ENCODE measurements at places on chromosomes 11 and 22.

DNA sequence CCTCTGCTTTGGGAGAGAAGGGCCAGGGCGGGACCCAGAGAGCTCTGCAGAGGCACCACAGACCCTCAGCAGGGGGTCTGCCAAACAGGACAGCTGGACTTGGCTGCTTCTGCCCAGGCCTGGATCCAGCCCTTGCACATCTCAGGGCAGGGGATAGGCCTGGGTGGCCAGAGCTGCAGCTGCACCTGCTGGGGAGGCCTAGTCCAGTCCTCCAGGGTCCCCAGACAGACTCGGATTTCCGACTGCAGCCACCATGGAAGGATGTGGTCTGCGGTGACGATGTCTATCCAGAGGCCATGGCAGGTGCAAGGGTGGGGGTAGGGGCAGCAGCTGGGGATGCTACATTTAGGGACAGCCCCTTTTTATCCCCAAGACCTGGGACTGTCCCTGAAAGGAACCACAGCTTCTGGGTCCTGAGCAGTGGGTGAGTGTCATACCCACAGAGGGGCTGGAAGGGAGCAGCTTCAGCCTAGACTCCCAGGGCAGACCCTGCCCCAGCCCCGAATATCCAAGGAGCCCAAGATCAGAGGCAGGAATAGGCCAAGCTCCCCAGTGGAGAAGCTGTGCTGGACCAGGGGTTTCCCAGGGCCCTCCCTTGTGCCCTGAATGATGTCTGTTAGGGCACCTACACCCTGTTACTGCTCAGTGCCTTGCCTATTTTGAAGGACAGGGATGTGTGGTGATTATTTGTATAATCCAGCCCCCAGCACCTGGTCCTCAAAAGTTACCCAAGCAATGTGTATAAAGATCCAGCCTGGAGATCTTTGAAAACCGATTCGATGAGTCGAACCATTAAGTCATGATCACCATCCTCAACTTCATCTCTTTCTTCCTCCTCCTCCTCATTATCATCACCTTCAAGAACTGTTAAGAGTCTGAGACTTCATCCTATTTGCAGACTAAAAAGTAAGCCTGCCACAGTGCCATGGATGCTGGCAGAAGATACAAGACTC is 2.5 kb upstream of the IGLL5 start:
- DNase-seq: peak; percentile 97

GRCh38 chr11:74570266-74571061 is 21.9 kb upstream of the POLD3 start:
- peak; percentile 59 for DNase-seq

DNA sequence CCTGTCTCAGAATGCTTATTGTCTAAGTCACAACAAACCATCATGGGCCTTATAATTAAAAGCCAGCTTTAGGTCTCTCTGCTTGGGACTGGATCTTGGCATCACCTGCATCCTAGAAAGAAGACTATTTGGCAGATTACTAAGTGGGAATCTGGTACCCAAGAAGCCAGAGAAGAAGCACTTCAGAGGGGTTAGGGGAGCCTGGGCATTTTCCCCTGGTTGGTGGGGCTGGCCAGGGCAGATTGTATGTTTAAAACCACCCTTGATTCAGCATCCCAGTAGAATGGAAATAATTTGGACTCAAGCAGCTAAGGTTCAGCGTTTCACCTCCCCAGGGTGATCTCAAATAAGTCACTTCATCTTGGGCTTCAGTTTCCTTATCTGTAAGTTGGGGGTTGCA is 193.7 kb downstream of the MIAT start:
- no peak for DNase-seq

DNA sequence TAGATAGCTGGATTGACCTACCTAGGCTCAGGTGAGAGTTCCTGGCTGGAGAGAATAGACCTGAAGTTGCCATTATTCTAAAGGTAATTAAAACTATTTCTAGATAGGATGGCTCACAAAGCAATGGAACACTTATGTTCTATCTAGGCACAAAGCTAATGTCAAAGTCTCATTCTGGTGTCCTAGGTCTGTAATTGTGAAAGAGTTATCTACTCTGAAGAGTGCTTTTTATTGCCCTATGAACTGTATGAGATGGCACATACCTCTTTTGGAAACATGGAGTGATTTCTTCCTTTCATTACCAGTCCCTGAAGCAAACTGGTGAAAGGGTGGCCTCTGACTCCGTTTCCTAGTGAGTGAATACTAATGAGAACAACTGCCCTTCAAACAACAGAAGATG is 80.3 kb downstream of the MTNR1B start:
- no peak for DNase-seq

DNA sequence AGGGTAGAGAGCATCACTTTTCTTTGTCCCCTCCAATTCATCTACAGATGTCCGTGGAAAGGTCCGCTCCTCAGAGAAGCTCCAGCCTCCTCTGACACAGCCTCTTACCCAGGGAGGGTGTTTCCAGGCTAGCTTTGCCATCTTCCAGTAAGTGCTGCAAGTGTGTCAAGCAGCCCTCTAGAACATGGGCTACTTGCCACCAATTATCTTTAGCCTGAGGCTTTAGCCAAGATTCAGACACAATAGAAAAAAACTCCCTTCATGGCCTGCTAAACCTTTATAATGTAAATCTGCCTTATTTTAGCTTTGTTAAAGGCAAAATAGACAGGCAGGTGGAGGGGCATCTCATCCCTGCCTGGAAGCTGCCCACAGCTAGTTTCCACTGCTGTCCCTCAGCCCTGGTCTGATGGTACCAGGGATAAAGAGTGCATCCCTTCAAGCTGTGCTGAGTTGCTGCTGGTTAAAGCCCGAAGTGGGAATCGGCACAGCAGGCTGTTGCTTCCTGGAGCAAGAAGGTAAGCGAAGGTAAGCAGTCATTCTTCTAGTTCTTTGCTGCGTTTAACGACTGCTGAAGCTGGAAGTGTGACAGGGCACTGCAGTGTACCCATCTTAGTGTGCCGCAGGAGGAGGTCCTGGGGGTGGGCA is 190.1 kb upstream of the E2F8 start:
- DNase-seq: peak; percentile 20

GRCh38 chr11:133961890-133962289 is 5.1 kb upstream of the IGSF9B start:
- DNase-seq: no peak

DNA sequence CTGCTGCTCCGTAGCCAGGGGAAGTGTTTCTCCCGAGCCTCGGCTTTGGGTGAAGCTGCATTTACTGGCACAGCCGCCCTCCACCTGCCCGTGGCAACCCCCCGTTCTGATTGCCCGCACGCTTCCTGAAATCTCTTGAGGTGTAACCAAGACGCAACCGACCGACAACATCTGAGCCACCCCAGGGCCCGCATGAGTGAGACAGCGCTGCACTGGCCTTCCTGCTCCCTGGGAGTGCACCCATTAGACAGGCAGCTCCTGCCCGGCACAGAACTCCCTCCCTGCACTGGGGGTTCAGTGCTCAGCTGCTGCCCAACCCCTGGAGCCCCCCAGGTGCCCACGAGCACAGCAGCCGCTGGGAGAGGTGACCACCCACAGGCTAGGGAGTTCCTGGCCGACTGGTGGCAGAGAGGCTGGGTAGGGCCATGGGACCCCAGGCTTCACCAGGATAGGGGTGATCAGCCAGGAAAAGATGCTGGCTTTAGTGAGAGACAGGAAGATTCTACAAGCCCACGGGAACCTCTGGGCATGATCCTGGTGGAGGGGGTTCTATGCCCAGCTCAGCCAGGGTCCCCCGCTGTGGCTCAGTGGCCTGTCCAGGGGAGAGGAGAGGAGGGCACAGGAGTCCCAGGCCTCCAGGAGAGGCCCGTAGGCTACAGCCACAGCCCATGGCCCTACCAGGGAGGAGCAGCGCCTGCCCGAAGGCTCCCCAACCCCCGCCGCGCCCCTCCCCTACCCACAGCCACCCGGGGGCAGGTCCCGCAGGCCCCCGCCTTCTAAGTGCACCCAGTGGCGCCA is 14.6 kb downstream of the PLXNB2 start:
- peak; percentile 86 for DNase-seq

GRCh38 chr11:123344790-123345357 is 85.2 kb upstream of the GRAMD1B start:
- no peak for DNase-seq

DNA sequence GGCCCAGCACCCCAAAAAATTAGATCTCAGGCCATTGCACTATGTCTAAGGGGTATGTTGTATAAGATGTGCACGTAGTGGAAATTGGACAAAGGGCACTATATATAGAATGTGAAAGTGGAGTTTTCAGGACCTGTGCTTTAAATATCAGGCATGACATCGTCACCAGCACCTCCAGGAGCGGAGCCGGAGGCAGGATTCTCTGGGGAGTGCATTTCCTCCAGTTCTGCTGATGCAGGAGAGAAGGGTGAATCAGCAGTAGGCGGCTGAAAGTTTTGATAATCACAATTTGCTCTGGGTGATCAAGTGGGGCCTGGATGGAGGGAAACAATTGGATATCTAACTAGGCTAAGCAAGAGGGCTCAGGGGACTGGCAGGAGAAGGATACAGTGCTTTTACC is 69.1 kb upstream of the NTM start:
- DNase-seq: no peak

DNA sequence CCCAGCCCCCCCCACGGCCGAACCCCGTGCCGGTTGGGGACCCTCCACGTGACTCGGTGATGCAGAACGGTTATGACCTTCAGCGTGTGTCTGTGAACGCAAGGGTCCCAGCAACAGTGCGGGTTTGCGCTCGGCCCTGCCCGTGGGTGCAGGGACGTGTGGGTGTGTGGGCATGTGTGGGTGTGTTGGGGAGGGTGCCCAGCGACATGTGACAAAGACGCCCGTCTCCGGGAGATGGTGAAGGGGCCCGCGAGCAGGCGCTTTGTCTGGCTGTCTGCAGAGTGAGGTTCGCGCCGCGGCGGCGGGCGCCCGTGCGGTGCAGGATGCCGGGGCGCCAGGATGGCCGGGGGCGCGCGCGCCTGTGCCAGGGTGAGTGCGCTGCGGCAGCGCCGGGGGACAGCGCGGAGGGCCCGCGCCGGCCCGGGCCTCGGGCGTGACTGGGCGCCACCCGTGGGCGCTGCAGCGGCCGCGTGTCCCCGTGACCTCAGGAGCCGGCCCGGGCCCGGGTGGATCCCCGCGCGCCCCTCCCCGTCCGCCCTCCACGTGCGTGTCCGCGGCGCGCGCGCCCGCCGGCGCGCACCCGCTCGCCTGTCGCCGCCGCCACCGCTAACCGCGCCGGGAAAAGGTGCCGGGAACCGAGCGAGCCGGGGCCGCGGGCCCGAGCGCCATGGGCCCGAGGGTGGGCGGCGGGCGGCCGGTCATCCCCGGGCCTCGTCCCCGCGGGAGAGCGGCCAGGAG is at the start of gene LRFN4:
Gene LRFN4 (plus strand): TSS at position 569 of the 738 bp plus-strand sequence. CDS start 681 bp downstream, outside the sequence.
- DNase-seq: peak; percentile 68

GRCh38 chr22:17077255-17077654 is 7.5 kb upstream of the IL17RA start:
- DNase-seq: no peak

DNA sequence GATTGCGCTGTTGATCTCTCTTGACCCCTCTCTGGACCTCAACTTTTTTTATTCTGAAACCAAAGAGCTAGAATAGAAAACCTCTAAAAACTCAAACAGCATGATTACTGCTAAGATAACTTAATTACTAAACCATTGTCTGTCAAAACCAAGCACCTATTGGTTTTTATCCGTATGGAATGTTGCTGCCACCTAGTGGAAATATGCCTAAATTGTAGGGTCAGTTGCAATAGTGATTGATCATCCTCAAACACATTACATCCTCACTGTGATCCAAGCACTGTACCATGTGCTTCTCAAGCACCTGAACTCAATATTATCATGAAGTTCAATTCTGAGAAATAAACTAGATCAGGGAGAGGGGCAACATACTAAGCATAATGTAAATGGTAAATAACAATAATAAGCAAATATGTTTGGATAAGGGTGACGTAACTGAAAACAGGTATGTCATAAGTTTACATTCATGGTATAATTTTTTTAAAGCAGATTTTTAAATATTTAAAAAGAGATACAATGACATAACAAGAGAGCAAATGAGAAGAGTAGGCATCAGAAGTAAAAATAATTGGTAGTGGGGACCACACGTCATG is 3.8 kb upstream of the OR5A2 start:
- peak; percentile 78 for DNase-seq

GRCh38 chr22:49101873-49102272 is 725.8 kb downstream of the BRD1 start:
- DNase-seq: no peak

GRCh38 chr11:35419184-35419829 is at the start of gene SLC1A2:
TSS of gene SLC1A2 (minus strand) at chr11:35419558. CDS start at chr11:35418966, 592 bp downstream.
- no peak for DNase-seq

DNA sequence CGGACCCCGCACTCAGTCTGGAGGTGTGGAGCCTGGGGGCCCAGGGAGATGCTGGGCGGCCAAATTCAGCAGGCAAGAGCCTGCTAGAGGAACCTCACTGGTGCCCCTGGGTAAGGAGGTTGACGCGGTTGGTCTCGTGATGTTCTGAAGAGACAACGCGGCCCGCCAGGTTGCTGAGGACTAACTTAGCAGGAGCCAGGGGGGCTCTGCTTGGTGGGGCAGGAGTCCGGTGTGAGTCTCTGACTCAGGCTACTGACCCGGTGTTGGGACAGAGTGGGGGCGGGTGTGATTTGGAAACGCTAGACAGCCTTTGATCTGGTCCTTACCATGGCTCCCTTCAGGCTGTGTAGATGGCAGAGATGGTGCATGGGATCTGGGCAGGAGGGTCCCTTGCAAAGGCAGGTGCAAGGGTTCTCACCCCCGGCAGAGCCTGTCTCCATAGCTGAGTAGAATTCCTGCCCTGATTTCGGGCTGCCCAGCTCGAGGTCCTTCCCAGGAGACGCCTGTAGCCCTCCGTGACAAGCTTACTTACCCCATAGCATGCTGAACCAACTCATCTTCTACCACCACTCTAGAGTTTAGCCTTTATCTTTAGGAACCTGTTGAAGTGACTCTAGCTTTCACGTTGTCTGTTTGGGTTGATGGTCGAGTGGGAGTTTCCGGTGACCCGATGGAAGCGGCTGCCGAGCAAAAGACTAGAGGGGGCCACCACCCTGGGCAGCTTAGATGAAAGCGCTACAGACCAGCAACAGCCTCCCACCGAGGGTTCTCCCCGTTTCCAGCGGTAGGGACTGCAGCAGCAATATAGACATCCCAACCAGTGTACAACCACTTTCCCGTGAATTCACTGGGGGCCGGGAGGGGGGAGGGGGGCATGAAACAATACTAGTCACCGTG is 38.4 kb downstream of the KCNC1 start:
- no peak for DNase-seq

DNA sequence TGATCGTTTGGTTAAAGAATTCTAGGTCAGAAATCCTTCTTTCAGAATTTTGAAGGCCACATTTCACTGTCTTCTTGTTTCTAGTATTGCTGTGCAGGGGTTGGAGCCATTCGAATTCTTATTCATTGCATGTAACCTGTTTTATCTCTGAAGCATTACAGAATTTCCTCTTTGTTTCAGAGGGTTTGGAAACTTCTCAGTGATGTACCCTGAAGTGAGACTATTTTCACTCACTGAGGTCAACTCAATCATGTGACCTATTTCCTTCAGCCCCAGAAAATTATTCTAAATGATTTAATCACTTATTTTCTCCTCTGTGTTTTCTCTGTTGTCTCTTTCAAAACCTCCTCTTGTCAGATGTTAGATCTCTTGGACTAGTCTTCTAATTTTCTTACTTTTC is 147.8 kb downstream of the ENTHD1 start:
- DNase-seq: peak; percentile 6

GRCh38 chr11:30596832-30597231 is 10.7 kb upstream of the MPPED2 start:
- no peak for DNase-seq

GRCh38 chr11:72300268-72300667 is 56.3 kb upstream of the PHOX2A start:
- no peak for DNase-seq
